ENCODE measurements at places on chromosomes 2 and 18. TPM values are rescaled to one million over a fixed set of nuclear protein-coding genes. Genes with fewer than 3 reads are reported as not detected.

Gene CAPN14
- 0.16 TPM for total RNA-seq

DNA sequence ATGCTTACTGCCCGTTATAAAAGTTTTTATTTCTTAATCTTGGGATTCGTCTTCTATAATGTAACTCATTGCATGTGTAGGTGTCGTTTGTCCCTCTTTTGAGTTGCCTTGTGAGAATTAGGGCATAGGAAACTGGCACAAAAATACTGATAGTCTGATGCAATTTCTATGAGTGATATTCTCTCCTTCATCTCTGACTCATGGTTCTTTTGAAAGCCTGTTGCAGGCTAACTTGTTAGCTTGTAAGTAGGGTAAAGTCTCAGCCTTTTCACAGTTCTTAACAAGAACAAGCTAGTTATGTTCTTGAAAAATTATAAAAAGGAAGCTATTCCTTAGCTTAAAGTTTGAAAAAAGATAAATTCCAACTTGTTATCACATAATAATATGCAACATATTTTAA, 1085.4 kb upstream of the NRXN1 start:
- DNase-seq, result no peak
- no peaks in the 10 kb centered on the region for H3K36me3 ChIP-seq
- no peaks in the 10 kb centered on the region for H3K4me1 ChIP-seq
- no peak overlapping the region for H3K27ac ChIP-seq
- H3K4me3 ChIP-seq, result no peak overlapping the region

Gene ALKAL2
- not detected for total RNA-seq

Gene PAX3
- total RNA-seq, result not detected

Gene IKZF2
- total RNA-seq, result 15.6 TPM

GRCh38 chr2:143379955-143380354, 250.7 kb downstream of the ARHGAP15 start:
- no peaks in the 10 kb centered on the region for H3K27me3 ChIP-seq
- no peaks in the 10 kb centered on the region for H3K4me1 ChIP-seq
- H3K4me3 ChIP-seq, result no peak overlapping the region
- no peak for DNase-seq
- no peaks in the 10 kb centered on the region for H3K36me3 ChIP-seq

Gene MC4R
- total RNA-seq, result not detected

DNA sequence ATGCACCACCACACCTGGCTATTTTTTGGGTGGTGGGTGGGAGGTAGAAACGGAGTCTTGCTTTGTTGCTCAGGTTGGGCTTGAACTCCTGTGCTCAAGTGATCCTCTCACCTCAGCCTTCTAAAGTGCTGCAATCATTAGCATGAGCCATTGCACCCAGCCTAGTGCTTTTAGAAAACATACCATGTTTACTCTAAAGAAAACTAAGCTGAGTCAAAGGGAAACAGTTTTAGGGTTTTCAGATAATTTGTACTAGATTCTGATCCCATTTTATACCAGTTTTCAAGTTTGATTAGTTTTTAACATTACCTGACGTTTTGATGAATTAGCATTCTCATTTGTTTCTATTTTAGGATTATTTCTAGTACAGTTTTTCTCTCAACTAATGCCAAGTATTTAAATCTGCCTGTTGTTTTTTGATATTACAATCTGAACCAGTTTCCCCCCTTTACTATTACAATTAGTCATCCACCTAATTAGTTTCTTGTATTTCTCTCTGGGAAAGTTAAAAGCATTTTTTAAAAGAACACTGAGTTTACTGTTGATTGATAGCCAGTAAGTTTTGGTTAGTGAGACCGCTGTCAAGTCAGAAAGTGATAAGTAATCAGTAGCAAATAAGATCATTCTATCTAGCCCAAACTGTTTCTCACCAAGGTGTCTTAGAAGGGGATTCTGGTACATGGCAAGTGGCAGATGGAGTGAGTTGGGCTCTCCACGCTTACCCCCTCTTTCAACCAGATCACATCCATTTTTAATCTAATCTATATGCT, 24.2 kb upstream of the TBR1 start:
- H3K27ac ChIP-seq, result no peak overlapping the region
- H3K4me1 ChIP-seq, result no peaks in the 10 kb centered on the region
- H3K4me3 ChIP-seq, result no peak overlapping the region
- DNase-seq, result no peak
- H3K27me3 ChIP-seq, result no peaks in the 10 kb centered on the region
- peaks cover 11% of the 10 kb centered on the region for H3K36me3 ChIP-seq

Measured in transverse colon (tissue), 4 donors.